Glutamatergic neuron (in vitro differentiated cells): ENCODE measurements at places on chromosomes 1 and 21.

DNA sequence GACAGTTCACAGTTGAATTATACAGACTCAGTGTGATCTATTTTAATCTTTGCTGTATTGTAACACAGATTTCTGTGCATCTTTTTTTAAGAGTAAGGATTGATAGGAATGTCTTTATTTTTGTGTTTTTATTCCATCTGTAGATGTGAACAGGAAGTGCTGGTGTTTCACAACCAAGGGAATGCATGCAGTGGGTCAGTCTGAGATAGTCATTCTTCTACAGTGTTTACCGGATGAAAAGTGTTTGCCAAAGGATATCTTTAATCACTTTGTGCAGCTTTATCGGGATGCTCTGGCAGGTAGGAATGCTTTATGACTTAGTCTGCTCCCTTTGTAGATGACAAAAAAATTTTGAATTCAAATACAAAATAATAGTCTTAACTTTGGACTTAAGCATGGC, 84.5 kb downstream of the CC2D1B start:
- no peak for DNase-seq

DNA sequence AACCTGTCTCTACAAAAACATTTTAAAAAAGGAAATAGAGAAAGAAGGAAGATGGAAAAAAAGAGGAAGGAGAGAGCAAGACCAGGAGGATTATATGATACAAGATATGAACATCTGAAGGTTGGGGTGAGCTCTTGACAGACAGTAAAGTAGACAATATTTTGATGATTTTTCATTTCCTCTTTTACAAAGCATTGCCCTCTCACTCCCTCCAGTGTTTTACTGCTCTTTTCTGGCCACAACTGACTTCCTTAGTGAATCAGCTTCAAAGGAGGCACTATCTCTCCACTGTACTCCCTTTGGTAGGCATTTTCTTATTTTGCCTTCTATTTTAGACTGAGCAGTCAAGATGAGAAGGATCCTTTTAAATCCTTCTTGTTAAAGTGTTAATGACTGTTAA, 296.7 kb downstream of the KCTD3 start:
- DNase-seq, result no peak

DNA sequence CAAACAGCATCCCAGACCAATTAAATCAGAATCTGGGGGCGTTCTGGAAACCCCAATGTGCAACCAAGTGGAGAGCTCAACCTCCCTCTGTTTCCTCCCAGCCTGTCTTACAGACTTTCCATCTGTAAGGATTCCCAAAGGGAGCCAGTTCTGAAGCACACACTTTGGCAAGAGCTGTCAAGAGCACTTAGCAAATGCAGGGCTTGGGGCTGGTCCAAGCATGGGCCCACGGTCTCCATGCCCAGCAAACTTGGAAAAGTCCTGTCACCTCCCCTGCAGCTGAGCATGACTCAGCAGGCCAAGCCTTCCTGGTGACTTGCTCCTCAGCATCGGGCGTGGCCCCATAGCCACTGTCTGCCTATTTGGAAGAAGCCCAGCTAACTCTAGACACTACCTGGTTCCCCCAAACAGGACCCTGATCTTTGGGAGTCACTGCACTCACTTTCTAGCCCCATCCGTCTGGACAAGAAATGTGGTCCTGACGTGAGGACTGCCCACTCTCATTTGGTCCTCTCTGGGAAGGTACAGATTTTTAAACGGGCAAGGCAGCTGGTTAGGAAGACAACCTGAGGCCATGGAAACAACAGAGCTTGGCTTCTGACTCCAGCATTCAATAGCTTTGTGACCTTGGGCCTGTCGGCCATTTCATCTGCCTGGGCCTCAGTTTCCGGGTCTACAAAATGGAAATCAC, 16.9 kb downstream of the SLC2A1 start:
- DNase-seq, result no peak

DNA sequence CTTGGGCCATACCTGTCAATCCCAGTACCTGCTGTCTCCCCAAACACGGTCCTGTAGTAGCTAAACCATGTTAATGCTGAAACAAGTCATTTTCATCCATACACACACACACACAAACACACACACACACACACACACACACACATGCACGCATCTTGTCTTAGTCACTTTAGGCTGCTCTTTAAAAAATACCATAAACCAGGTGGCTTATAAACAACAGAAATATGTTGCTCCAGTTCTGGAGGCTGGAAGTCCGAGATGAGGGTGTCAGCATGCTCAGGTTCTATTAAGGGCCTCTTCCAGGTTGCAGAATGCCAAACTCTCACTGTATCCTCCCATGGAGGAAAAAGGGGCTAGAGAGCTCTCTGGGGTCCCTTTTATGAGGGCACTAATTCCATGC, 129.9 kb downstream of the NTPCR start:
- DNase-seq, result no peak

- no peak for DNase-seq
These were observed 1152.0 kb upstream of the B3GALT2 start for GRCh38 chr1:194338241-194338948.

DNA sequence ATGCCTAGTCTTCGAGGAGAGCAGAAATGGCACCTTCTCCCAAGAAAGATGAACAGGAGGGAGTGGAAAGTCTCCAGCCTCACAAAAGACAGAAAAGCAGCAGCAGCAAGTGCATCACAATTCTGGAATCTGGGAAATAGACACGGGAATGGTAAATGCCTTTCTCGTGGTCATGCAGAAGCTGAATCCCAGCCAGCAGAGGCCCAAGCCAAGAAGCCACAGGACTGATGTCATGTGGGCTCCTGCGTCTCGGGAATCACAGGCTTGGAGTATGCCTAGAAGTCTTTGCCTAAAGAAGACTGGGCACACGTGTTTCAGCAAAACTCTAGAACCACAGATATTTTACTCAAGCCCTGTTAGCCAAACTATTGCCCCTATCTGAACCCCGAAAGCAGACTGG, 260.3 kb upstream of the PLD5 start:
- DNase-seq, result no peak

DNA sequence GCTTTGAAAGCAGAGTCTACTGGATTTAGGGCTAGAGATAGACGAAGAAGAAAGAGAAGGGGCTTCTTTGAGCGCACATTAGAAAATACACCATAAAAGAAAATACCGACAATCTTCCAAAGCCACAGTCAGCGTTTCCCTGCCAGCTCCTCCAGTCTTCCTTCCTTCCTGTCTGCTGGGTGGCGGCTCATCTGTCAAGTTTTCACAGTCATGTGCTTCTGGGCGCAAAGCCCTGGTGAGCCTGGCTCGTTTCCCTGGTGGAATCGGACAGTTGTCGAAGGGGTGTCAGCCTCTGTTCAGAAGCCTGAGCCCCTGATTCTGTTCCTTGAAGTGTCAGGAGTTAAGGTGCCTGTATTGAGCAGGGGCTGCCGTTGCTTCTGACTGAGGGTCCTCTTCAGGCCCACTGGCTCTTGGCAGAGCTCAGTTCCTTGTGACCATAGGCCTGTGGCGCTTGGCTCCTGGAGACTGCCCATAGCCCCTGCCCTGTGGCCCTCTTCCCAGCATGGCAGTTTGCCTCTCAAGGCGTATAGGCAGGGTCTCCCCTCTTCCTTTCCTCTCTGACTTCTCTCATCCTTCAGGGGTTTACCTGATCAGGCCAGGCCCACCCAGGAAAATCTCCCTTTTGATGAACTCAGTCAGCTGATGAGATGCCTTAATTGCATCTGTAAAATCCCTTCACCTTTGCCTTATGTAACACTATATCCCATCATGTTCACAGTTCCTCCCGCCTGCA, 58.6 kb downstream of the ADARB1 start:
- DNase-seq, result no peak
